PC-3 (cell line): ENCODE measurements at places on chromosomes 12 and 14. TPM values are rescaled to one million over a fixed set of nuclear protein-coding genes. Genes with fewer than 3 reads are reported as not detected.

DNA sequence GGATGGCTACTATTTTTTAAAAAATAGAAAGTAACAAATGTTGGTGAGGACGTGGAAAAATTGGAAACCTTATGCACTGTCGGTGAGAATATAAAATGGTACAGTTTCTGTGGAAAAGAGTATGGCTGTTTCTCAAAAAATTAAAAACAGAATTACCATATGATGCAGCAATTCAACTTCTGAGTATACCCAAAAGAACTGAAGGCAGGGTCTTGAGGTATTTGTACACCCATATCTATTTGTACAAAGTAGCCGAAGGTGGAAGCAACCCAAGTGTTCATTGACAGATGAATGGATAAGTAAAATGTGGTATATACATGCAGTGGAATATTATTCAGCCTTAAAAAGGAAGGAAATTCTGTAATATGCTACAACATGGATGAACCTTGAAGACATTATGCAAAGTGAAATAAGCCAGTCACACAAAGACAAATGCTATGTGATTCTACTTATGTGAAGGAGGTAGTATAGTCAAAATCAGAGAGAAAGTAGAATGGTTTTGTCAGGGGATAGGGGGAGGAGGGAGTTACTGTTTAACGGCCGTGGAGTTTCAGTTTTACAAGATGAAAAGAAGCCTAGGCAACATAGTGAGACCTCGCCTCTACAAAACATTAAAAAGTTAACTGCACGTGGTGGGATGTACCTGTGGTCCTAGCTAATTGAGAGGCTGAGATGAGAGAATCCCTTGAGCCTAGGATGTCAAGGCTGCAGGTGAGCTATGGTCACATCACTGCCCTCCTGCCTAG is 38.4 kb upstream of the CCT2 start:
- DNase-seq = no peak

DNA sequence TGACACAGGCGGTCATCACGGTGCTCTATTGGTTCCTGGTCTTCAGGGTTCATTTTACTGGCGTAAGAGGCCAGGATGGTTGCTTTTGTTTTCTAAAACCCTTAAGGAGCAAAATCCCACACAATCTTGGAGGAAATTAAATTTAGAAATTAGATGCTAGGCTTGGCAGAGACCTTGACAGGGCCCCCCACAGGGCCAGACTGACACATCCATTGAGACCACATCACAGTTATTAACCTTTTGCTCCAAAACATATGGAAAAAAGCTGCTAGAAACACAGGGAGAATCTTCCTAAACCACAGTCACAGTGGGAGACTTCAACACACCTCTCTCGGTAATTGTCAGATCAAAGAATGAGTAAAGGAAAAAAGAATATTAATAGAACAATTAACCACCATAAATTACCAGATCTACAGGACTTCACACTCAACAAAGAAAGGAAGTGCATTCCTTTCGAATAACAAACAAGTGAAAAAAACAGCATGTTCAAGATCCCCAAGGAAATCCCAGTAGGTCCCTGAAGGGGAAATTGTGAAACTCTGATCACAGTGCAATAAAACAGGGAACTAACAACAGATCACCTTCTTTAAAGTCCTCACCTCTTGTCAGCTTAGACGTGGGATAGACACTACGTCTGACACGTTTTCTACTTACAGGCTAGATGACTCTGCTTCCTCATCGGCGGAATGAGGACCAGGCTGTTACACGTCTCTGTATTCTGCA is 40.2 kb upstream of the TMEM179 start:
- no peak for DNase-seq

GRCh38 chr12:70011353-70011752 is 186.3 kb downstream of the MYRFL start:
- no peak for DNase-seq

GRCh38 chr14:96783043-96783914 is 13.9 kb upstream of the VRK1 start:
- DNase-seq = peak; percentile 83

The KRT8 gene
- 719 and 1,028 TPM in 2 replicates for total RNA-seq
